ENCODE measurements at places on chromosomes 11 and 22.
A peak's percentile ranks its signal among the peaks of the same experiment; 100 is the strongest.

DNA sequence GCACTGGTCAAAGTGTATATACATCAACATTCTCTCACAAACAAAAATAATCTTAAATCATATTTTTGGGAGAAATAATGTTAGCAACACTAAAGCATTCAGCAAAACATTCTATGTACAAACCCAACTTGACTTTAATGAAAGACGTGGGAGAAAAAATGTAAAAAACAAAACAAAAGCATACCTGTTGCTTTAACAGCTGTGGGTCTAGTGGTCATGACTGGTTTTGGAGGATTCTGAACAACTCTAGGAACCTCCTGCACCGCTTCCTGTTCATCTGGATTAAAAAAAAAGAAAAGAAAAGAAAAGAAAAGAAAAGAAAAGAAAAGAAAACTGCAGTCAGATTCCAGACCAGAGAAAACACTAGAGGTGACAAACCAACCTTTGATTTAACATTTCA, 2.1 kb downstream of the FNBP4 start:
- no peak for DNase-seq

DNA sequence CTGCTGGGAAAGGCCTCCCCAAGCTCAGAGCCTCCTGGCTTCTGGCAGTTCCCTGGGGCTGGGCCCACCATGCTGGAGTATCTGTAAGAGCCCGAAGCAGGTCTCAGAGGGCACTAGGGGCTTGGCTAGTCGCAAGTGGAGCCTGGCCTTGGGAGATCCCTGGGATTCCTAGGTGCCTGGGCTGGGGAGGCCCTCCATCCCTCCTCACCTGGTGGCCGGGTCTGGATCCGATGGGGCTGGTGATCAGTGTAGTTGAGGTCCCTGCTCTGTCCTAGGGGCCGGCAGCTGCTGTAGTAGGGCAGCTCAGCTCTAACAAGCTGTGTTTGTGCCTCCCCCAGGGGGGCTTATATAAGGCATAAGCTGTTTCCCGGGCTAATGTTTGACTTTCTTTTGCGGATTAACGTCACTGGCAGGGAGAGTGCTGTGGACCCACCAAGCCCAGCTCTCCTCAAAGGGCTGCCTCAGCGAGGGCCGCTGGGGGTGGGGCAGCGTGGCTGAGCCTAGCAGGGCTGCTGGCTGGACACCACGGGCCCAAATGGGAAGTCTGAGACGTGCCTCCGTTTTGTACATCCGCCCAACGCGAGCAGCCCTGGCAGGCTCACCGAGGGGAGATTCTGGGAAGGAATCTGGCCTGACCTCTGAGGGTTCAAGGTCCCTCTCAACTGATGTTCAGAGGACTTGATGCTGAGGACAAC, at the start of gene SLC22A8:
TSS of gene SLC22A8 (minus strand) at position 321 of the 695 bp plus-strand sequence. CDS start 883 bp downstream, outside the sequence.
- no peak for DNase-seq

- DNase-seq = no peak
Observed at GRCh38 chr11:111387363-111387762, 8.3 kb upstream of the POU2AF1 start.

DNA sequence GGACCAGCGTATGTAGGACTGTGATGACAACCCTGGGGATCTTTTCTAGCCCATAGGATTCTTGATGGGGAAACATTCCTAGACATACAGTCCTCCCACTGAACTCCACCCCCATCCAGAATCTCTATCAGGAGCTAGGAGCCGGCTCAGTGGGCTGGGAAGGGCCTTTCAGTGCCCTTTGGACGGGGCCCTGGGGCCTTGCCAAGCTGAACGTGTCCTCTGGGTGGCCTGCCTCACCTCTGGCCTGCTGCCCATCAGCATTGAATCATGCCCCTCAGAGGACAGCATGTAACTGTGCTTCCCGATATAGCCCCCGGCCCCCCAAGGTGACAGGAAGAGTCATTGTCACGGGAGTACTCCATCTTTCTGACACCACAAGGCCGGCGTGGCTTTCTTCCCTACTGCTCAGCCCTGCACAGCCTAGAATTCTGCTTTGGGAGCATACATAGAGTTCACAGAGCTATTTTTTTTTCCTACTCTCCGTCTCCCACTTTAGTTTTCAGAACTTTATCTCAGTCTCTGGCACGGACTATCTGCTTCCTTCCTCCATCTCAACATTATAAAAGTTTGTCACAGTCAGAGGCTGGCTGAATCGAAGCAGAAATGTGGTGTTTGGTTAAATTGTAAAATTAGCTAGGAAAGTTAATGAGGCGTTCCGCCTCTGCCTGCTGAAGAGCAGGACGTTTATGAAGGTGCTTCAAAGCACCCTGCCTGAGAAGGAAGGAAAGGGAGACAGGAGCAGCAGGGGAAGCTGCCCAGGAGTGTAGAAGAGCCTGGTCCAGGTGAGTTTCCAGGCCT, 111.9 kb downstream of the ZBTB16 start:
- no peak for DNase-seq

- DNase-seq = no peak
Observed at GRCh38 chr11:5719703-5720495, 16.3 kb upstream of the OR56B1 start.

GRCh38 chr22:50734343-50734771, 3.6 kb upstream of the ACR start:
- no peak for DNase-seq

DNA sequence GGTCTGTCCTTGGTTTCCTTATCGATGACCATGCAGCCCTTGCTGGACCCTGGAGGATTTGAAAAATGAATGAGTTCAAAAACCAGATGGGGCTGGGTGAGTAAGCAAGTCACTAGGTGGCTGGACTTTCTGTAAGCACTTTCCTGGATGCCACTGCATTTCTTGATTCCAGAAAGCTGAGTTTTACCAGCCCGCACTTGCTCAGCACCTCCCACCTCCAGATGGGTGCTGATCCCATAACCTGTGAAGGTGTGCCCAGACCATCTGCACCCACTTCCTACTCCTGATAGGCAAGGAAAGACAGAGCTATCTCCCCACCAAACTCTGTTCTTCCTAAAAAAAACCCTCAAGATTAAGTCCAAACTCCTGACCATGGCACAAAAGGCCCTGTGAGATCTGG, 21.1 kb downstream of the ASCC2 start:
- DNase-seq = no peak

GRCh38 chr11:81071606-81072005, 1630.8 kb upstream of the TENM4 start:
- DNase-seq = no peak

- no peak for DNase-seq
Observed at GRCh38 chr11:11958403-11959231, 49.8 kb downstream of the DKK3 start.

- DNase-seq = no peak
Observed at GRCh38 chr11:69242266-69242920, 51.6 kb upstream of the MYEOV start.

GRCh38 chr11:58301576-58301975, 33.5 kb upstream of the OR10W1 start:
- peak; percentile 76 for DNase-seq

GRCh38 chr11:19187114-19187832, 14.5 kb downstream of the CSRP3 start:
- no peak for DNase-seq

DNA sequence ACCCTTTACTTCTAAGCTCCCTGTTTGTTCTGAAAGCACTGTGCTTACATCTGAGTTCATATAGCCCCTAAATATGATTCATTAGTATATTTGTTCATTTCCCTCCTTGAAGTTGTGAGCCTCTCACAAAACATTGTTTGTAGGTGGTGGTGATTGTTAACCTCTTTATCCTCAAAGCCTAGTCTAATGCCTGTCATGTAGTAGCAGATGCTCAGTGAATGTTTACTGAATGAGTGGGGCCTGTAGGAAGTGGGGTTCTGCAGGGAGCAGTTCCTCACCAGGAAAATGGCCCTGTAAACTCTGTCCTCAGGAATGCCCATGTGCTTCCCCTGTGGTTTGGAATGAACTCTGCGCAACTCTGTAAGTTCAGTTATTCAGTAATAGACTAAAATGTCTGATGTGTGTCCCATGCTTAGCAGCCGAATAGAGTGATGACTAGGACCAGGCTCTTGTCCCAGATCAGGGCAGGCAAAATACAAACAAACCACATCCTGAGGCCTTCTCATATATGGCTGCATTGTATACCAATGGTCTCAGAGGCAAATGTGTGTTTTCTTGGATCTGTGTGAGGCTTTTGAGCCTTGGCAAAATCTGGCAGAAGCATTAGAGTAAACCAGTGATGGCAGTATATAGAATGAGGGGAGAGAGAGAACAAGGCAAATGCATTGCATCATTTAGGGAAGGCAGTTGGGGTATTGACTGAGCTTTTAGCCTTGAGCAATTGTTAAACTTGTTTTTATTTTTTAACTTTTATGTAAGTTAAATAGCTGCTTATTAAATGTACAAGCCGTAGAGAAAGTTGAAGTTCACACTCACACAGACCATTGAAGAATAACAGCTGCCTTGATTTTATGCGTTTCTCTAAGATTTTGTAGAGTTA, 91.4 kb upstream of the BIRC3 start:
- DNase-seq = peak; percentile 100

DNA sequence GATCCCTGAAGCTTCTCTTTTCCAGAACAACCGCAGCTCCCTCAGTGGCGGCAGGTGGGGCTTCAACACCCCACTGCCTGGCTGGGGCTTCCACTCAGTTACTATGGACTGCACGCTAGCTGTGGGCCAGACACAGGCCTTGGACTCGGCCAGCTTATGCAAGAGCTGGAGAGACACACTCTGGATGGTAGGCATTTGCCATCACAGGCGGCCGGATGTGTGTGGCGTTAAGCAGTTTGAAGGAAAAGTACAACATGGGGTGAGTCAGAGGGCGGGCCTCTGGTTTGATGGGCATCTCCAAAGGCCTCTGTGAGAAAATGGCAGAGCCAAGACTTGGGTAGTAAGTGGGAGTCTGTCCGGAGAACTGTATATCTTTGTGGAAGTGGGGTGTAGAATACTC, 17.6 kb downstream of the KCNJ4 start:
- DNase-seq = no peak

DNA sequence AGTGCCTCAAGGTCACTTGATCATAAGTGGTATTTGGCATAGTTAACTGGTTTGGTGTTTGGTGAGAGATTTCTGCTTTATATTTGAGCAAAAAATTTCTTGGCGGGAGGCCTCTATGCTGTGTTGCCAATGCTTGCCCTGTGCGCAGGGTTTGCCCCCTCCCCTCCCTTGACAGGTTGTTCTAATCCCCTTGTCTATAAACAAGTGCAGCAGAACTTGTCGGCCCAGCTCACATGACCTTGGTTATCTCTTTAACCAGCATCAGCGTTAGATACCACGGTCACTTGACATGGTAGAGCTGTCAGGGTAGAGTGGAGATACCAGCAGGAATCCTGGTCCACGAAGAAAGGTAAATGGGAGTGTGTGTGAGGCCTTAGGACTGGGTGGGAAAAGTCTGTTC, 35.6 kb downstream of the MARK2 start:
- no peak for DNase-seq

DNA sequence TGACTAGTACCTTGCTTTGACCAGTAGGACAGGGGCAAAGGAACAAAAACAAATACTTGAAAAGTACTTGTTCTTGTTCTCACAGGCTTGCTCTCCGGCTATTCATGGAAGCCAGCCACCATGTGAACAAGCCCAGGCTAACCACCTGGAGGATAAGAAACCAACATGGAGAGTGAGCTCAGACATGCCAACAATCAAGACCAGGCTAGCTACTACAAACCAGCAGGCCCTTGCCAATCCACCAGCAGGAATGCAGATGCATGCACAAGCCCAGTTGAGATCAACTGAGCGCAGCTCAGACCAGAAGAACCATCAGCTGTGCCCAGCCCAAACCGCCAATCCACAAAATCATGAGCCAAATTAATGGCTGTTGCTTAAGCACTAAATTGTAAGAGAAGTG, 180.1 kb upstream of the ISX start:
- DNase-seq = no peak

- no peak for DNase-seq
Observed at GRCh38 chr11:86183694-86184093, 60.9 kb upstream of the EED start.

DNA sequence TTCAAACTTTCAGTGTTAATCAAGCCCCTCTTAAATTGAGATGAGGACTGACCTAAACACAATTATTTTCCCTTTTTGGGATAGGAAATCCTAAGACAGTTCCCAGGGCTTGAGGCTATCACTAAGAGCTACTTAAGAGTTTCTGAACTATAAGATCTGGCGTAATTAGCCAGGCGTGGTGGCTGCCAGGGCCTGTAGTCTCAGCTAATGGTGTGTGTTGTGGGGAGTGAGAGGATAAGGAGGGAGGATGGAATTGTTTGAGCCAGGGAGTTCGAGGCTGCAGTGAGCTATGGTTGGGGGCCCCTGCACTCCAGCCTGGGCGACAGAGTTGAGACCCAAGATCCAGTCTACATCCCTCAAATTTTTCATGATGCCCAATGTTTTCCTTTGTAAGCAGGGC, 23.5 kb upstream of the EXPH5 start:
- DNase-seq = no peak

DNA sequence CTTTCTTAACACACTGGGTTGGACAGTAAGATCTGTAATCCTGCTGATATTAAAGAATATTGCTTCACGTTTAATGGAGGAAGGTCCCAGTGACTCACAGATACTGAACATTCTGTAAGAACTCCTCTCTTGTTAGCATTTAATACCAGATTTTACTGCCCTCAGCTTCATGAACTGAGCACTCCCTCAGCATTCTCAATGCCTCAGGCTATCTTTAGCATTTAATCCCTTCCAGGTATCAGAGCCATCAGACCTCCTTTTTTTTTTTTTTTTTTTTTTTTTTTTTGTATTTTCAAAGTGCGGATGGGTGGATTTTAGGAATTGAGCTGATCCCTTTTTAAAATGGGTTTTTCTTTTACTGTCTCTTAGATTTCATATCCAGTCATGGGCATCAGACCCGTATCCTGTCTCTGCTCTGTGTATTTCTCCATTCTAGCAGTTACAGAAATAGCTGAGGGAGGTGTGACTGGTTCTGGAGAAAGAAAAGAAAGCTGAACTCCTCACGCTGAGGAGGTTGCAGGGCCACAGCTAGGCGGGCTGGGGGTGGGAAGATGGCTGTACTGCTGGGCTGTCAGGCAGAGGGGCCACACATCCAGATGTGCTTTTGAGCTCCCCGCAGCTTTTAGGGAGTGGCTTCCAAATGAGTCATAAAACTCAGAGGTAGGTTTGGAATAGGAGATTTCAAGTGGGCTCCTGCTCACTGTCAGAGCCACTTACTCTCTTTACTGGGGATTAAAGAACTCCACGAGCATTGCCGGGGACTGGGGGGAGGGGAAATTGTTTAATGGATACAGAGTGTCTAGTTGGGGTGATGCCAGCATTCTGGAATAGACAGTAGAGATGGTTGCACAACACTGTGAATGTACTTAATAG, 97.0 kb downstream of the SYT9 start:
- no peak for DNase-seq
